ENCODE measurements at places on chromosomes 13 and 19. TPM values are rescaled to one million over a fixed set of nuclear protein-coding genes. Genes with fewer than 3 reads are reported as not detected.
A peak's percentile ranks its signal among the peaks of the same experiment; 100 is the strongest.

DNA sequence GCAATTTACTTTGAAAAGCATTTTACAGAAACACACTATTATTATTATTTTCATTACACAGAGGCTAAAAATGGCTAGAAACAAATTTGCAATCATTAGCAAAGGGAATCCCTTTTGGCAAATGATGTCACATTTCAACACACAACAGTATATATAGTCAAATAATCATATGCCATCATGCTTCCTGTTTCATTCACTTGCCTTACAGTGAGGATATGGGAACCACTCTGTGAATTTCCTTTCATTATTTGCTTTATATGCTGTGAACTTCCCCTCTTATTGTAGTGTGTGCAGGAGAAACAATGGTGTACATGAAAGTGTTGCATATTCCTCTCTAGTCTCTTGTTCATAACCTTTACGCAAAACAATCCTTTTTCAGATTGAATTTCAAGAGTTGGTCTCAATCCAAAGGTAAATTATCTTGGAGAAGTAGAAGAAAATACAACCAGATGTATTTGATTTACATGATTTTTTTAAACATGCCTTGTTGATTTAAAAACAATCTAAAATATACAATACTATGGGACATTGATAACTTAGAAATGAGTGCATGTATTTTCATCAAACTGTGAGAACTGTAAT lies 657.3 kb downstream of the EFNB2 start:
- DNase-seq: no peak

The COMP gene
- 16.3 TPM for polyA plus RNA-seq

GRCh38 chr13:26255115-26255514 lies 1.2 kb downstream of the CDK8 start:
- no peak for DNase-seq

- DNase-seq: no peak
These were observed 5.3 kb downstream of the ABCA7 start for GRCh38 chr19:1045247-1045603.

DNA sequence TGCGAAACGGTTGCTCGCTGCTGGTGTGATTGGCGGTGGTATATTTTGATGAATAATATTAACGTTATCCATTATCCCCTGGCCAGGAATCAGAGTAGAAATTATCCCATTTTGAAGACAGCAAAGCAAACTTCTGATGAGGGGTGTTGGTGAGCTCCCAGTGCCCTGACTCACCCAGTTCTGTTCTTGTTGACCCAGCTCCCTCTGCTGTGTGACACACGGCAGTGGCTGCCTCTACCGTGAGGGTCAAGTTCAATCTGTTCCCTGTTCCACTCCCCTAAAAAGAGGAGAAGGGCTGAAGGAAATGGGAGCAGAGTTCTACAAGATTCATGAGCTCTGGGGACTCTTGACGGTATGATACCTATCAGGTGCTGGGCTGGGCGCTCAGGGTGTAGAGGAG lies 2.0 kb downstream of the CAMSAP3 start:
- peak; percentile 42 for DNase-seq

- no peak for DNase-seq
These were observed 224.4 kb downstream of the LACC1 start for GRCh38 chr13:44104197-44104490.

The ATP8A2 gene
- polyA plus RNA-seq: 3.9 TPM

- no peak for DNase-seq
These were observed 11.1 kb downstream of the ATP4B start for GRCh38 chr13:113646921-113647340.

DNA sequence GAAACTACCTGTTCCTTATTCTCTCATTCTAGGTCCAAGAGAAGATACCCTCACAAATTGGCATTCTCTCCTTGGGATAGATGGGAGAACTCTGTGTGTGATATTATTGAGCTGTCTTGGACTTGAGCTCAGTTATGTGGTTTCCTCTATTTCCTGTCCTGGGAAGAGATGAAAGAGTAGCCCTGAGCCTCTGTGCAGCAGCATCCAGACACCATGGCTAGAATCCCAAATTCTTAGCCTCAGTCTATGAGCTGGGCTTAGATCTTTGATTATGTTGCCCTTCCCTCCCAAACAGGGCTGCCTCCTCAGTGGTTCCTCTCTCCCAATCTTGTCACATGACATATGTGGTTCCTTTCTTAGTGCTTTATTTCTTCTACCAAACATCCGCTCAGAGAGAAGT lies 290.7 kb downstream of the SPRY2 start:
- DNase-seq: no peak

DNA sequence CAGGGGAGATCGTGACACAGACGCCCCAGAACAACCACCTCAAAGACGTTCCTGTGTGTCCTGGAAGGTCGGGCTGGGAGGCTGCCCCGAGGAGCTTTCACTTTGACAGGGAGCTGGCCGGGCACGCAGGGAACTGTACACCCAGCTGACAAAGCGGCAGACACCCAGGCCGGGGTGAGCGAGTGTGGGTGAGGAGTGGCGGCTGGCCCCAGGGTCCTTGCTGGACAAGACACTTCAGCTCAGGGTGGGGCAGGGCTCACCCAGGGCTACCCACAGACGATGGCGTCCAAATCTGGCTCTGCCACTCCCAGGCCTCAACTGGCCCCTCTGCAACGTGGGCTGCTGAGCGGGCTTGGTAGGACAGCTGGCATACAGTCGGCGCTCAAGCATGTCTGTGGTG lies 2.0 kb downstream of the FGF22 start:
- DNase-seq: no peak

The IGFL1 gene
- polyA plus RNA-seq: not detected

GRCh38 chr13:22252281-22252830 lies 581.5 kb downstream of the FGF9 start:
- DNase-seq: no peak

GRCh38 chr19:43564800-43565199 lies 10.5 kb downstream of the XRCC1 start:
- no peak for DNase-seq

DNA sequence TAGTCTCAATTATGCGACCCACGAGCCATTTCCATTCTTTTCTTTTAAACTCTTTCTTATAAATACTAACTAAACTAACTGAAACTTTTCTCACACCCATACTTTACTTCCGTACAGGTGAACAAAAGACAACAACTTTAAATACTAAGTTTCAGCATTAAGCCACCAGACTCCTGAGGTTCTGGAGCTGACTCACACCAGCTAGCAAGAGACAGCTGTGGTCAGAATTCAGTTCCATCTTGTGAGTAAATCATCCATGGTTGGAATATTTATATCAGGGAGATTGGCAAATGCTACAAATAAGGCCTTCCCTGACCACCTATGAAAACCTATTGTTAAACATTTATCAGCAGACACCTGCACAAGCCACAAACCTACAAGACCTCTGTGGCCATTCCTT lies 897.0 kb downstream of the EFNB2 start:
- no peak for DNase-seq

GRCh38 chr13:45257638-45258333 lies 56.9 kb upstream of the KCTD4 start:
- DNase-seq: no peak

All from hepatocyte (in vitro differentiated cells).